ENCODE measurements at places on chromosomes 3 and 15.
A peak's percentile ranks its signal among the peaks of the same experiment; 100 is the strongest.

- no peak for DNase-seq
Measured at GRCh38 chr3:53818221-53819162, 27.7 kb downstream of the CHDH start.

GRCh38 chr15:66149871-66150270 lies 103.7 kb downstream of the MEGF11 start:
- no peak for DNase-seq

DNA sequence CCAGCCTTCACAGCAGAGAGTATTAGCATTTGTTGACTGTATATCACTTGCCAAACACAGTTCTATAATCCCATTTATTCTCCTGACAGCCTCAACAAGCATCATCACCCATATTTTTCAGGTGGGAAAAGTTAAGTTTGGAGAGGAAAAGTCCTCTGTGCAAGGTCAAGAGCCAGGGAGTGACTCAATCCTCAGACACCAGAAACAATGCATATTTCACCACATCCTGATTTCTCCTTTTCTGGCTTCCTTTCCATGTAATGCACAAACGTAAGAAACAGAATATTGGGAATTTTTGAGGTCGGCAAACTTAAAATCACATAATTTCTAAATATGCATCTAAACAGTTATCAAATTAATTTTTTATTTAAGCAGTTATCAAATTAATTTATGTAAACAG lies 116.0 kb upstream of the GADL1 start:
- no peak for DNase-seq

- no peak for DNase-seq
Measured at GRCh38 chr3:16606398-16606797, 1.2 kb upstream of the DAZL start.

- DNase-seq = no peak
Measured at GRCh38 chr3:117710501-117710900, 1000.9 kb downstream of the TUSC7 start.

- no peak for DNase-seq
Measured at GRCh38 chr3:39224288-39224687, 31.9 kb upstream of the XIRP1 start.

GRCh38 chr3:107392549-107393165 lies 15.4 kb downstream of the CCDC54 start:
- DNase-seq = no peak

- no peak for DNase-seq
Measured at GRCh38 chr3:150146991-150147761, 176.5 kb upstream of the PFN2 start.

DNA sequence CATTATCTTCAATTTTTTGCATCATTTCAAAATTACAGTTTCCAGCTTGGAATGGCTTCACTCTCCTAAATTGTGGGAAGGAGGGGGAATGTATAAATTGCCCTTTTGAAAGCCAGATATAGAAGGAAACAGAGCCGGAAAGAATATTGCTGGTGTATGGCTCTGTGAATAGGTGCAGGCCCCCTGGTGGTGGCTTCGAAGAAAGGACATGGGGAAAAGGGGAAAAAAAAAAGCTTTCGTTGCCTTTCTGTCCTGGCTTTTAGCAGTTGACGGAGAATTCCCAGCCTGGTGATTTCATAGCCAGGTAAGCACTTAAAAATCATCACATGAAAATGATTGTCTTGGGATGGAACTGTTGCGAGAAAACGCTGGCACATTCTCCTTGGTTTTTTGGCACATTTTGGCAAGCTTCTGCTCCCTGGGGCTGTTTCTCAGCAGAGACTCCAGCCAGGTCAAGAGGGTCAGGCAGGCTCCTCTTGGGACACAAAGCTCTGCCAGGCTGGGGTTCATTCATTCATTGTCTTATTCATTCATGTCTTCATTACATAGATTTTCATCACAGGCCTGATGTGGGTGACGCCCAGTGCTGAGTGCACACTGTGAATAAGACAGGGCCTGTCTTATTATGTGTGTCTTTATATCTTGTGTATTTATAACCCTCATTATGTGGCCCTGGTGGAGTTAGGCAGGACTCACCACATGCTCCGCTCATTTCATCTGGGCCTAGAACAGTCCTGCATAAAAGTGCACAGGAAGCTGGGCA lies 300.0 kb upstream of the TPM1 start:
- peak; percentile 22 for DNase-seq

- DNase-seq = no peak
Measured at GRCh38 chr15:44064706-44065105, 130.4 kb downstream of the FRMD5 start.

- no peak for DNase-seq
Measured at GRCh38 chr15:77992356-77993222, 84.9 kb downstream of the TBC1D2B start.

- no peak for DNase-seq
Measured at GRCh38 chr15:68492855-68493254, 60.9 kb upstream of the ITGA11 start.

- no peak for DNase-seq
Measured at GRCh38 chr3:76958274-76958673, 81.6 kb upstream of the ROBO2 start.

GRCh38 chr3:35448681-35449080 lies 190.6 kb upstream of the ARPP21 start:
- no peak for DNase-seq

- no peak for DNase-seq
Measured at GRCh38 chr3:134189849-134190248, 60.8 kb downstream of the RYK start.

DNA sequence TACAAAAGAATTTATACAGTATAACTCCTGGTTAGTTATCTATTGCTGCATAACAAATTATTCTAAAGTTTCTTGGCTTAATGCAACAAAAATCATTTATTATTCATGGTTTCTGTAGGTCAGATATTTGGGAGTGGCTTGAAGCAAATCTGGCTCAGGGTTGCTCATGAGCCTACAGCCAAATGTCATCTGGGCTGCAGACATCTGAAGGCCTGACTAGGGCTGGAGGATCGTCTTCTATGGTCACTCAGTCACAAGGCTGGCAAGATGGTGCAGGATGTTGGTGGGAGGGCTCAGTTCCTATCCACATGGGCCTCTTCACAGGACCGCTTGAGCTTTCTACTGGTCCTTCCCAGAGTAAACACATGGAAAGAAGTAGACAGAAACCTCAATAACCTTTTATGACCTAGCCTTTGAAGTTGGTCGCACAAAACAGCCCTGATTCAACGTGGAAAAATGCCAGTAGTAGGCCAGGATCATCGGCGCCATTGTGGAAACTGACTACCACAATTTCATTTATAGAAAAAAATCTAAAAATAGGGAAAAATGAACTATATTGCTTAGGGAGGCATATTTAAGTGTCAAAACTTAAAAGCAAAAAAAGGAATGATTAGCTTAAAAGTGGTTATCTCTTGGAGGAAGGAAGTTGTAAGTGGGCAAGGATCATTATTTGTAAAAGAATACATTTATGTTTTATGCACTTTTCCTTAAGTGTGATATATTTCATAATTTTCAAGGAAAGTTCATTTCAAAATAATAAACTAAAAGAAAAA lies 9.9 kb upstream of the MITF start:
- no peak for DNase-seq

- DNase-seq = no peak
Measured at GRCh38 chr15:40250771-40251483, 12.1 kb downstream of the PAK6 start.

DNA sequence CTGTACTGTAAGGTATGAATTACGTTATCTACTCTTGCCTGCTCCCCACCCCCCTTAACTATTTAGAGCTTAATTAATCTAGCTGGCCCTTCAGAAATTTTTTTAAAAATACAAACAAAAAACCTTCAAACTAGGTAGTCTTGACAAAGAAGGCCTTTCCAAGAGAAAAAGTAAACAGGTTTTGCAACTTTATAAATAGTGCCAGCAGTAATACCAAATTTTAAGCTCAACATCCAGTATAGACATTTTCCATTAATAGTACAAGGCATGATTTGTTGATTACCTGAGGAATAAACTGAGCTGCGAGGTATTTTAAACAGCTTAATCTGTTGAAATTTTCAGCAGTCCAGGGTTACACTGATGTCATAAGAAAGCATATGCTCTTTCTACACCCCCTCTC lies 20.1 kb downstream of the STX19 start:
- no peak for DNase-seq

DNA sequence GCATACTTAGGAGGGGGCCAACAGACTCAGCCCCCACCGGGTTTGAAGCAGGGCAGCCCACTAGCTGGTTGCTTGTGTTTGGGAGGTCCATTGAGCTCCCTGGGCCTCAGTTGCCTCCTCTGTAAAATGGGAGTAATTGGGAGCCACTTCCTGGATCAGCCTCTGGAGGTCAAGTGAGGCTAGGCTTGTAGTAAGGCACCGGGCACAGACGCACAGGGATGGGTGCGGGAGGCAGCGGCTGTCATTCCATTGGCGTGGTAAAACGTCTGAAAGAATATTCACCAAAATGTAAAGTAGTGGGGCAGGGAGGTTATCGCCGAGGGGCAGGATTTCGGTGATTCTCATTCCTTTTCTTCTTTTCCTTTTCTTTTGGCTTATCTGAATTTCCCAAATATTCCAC lies 64.6 kb downstream of the TLE3 start:
- DNase-seq = no peak

- no peak for DNase-seq
Measured at GRCh38 chr15:36874930-36875329, 225.4 kb downstream of the MEIS2 start.

DNA sequence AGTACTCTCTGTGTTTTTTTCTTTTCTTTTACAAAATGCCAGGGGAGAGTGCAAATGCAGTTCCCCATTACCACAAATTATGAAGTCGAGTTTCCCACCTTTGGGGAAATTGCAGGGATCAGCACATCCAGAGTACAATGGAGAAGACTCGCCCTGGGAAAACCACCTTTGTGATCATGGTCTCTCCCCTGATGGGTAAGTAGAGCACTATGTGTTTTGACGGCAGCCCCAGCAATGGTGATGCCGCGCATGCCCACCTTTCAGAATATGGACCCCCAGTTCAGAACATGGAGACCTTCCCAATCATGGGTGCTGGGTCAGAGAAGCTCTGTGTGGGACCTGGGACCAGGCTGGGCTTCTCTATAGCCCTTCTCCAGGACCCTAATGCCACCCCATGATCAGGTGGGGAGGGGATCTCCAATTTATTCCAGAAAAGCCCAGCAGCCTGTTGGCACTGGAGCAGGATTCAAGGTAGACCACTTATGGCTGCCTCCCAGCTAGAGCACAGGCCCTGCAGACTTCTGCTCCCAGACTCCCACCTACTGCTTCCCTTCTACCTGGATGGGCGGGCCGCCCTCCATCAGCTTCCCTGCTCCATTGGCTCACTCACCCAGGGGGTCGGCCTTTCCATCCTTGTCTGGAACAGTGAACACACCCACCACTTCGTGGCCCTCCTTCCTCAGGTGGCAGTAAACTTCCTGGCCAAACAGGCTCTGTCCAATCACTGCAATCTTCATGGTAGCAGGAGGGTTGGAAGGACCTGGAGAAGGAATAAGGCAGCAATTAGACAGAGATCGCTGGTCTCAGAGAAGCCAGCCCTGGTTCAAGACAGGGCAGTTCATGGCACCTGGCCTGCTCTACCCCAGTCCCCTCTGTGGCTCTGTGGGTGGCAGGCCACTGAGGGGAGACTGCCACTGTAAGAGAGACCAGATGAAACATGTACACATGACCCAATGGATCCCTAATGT lies 19.9 kb downstream of the ALDH1L1 start:
- no peak for DNase-seq

- DNase-seq = no peak
Measured at GRCh38 chr3:27508424-27508823, 24.2 kb upstream of the SLC4A7 start.

DNA sequence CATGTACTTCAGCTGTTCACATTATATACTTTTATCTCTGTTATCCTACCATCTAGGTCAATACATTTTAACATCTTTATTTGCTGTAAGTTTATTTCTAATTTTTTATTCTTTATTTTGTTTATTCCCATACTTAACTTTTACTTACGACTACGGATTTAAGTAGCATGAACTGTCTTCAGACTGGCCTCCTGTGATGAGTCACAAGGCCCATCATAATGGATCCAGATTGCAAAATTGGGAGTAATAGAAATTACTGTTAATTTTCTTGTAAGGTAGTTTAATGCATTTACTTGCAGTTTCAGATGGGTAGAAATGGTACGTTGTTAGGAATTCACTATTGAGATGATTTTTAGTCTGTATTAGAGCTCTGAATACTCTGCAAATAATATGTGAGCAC lies 45.9 kb downstream of the PPARG start:
- DNase-seq = no peak

DNA sequence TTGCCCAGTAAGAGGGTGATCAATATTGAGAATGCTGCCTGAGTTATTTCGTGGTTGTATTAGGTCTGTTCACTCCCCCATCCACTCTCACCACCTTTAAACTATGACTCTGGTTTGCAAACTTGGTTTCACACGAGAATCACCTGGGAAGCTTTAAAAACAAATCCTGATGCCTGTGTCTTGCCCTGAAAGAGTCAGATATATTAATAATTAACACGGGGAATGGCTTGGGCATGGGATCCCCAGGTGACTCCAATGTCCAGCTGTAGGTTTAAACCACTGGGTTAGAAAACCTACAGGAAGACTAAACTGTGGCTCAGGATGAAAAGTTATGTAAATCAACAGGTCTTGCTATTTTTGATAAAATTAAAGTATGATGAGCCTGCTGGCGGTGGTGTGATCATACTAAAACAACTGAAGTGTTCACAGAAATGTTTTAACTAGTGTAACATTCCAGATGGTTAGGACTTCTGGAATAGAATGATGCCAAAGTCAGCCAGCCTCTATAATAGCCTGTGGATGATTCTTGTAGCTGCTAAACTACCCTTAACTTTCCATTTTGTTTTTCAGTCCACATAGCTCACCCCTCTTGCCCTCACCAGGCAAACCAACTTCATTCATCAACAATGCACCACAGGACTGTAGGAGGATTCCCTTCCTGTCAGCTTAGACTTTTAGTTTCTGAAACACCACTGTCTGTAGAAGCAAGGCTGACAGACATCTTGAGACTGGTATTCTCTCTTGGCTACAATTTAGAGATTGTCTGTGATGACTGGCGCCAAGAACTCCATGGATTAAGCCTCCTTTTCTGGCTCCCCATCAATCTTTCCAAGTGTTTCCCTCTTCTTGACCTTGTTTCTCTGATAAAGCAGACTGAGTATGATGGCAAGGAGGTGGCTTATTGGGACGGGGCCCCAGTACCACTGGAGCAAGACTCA lies 119.1 kb upstream of the ADAMTS9 start:
- DNase-seq = no peak

DNA sequence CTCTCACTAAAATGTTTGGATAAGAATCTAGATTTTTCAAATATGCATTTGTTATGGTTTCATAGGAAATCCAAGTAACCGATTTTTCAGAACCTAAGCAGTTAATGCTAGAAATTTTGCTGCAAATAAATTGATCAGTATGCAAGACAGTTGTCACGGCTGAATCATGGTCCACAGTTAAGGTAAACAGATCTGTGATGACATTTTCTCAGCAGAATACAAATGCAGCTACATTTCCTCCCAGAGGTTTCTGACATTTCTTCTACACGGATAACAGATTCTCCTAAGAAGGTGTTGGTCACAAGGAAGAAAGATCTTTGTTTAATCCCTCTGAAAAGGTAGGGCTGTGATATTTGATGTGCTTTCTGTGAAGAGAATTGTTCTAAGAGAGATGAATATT lies 36.9 kb downstream of the ARNT2 start:
- DNase-seq = no peak

Data from activated gamma-delta T cell treated with Interleukin-2 at 50 U/mL for 16 hours (primary cell).